Stimulated activated CD8-positive, alpha-beta memory T cell treated with anti-CD3 and anti-CD28 coated beads, Interleukin-15, amount 100 ng/mL, for 1 hour (primary cell): ENCODE measurements at places on chromosomes 5 and 9.

- DNase-seq, result no peak
Measured at GRCh38 chr9:14654932-14655331, 38.3 kb downstream of the ZDHHC21 start.

GRCh38 chr5:82639393-82640144 lies 361.4 kb upstream of the RPS23 start:
- DNase-seq, result no peak

- DNase-seq, result no peak
Measured at GRCh38 chr9:23524607-23525155, 301.4 kb downstream of the ELAVL2 start.

DNA sequence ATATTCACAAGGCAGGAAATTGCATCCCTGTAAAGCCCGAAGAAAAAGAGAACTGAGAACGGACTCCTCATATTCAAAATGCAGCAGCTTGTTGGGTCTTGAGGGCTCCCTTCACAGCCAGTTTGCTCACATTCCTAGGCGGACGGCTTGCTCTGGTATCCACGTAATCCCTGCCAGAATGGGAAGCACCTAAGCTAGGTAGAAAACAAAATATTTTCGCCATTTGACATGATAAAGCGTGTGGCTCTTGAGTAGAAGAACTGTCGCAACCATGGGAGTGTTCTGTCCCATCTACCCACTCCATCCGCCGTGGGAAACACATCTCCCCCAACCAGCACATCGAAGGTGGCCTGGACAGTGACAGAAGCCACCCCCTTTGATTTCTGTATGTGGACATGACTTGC lies 183.1 kb downstream of the GAS1 start:
- no peak for DNase-seq

- DNase-seq, result no peak
Measured at GRCh38 chr5:141875795-141876627, 2.2 kb downstream of the PCDH1 start.

DNA sequence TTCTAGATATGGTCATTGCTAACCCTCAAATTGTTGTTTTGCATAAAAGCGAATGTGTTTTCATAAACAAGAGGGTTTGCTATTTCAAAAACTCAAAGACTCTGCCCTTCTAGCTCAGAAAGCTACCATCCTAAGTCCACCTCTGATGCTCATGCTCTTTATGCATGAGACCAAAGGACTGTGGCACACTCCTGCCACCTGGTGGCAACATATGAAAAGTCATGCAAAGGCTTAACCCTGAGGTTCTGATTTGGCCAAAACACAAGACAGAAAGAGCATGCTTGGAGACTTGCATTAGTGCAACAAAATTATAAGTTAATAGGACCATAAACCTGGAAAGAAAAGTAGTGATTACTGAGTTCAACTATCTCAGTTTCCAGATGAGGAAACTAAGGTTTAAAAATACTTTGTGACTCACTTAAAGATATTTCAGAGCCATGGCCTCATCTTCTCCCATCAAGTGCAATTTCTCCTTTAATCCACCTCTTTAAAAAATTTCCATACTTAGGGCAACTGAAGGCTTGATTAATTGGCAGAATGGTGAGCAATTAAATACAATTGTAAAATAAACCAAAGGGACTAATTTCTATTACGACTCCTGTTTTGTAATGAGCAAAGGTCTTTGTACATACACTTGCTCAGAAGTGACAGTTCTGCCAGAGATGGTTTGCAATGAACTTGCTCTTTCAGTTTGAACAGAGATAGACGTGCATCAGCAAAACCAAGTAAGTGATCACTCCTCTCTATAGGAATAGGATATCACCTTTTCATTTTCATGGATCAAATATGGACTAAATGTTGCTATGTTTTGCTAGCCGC lies 110.7 kb upstream of the RAD23B start:
- peak; percentile 11 for DNase-seq
